ENCODE measurements at places on chromosomes 1 and 21.

- peak; percentile 28 for DNase-seq
Measured at GRCh38 chr1:180507795-180508724, 5.7 kb upstream of the ACBD6 start.

DNA sequence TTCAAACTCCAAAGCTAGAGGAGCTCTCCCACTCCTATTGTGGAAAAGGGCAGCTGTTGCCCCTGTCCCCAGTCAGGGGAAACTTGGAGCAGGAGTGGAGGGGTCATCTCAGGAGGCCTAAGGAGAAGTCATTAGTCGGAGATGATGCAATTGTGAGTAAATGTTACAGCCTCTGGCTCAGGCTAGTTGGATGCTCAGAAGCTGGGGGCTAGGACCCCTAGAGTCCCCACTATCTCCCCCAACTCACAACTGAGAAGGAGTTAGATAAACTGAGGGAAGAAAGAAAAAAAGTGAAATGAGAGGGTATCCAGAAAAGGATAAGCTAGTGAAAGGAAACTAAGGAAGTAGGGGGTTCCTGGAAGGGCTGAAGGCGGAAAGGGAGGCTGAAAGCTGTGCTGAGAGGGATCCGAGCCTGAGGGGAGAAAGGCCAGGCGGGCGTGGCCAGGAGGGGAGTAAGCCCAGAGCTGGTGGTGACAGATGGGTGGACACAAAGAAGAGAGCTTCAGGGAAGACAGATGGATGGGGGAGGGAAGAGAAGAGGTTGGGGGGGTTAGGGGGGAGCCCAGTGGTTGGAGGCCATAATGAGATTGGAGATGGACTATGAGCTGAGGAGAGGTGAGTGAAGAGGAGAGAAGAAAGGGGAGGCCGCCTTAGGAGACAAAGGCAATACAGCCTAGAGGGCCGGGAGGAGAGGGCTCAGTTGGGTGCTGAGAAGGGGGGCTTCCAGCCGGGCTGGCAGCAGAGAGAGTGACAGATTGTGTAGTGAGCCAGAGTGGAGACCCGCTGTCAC lies 4.5 kb upstream of the NHLH1 start:
- DNase-seq: peak; percentile 39

- DNase-seq: peak; percentile 88
Measured at GRCh38 chr1:57966751-57967406, 543.0 kb upstream of the DAB1 start.

DNA sequence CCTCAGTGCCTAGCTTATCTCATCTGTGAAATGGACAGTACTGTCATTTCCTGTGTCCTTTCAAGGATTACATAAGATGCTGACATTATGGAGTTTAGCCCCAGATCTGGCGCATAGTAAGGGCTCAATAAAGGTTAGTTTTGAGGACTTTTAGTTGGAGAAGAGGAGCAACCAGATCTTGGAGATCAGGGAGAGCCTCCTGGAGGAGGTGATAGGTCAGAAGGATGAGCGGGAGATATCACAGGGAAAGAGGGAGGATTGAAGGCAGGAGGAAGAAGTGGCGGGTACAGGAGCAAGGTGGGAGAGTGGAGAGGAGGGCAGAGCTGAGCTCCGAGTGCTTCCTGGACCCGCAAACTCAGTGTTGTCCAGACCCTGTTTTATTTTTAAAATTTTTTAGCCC lies 17.5 kb downstream of the SLC66A1 start:
- no peak for DNase-seq

DNA sequence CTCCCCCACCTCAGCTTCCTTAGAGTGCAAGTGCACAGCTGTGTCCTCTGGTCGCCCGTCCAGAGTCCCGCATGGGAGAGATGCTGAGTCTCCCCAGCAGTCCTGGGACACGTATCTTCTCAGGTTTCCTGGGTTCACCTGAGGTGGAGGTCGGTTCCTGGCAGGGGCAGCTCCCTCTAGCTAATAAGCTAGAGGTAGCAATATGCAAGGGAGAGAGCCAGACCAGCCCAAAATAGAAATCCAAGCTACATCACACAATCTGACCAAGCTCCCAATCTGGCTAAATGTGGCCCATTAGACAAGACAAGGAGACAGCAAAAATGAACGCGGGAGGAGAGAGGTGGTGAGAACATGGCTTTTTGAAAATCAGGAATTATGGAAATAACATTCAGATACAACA lies 30.9 kb upstream of the CADM3 start:
- DNase-seq: no peak

GRCh38 chr1:12405325-12406210 lies 175.7 kb downstream of the VPS13D start:
- DNase-seq: peak; percentile 89

DNA sequence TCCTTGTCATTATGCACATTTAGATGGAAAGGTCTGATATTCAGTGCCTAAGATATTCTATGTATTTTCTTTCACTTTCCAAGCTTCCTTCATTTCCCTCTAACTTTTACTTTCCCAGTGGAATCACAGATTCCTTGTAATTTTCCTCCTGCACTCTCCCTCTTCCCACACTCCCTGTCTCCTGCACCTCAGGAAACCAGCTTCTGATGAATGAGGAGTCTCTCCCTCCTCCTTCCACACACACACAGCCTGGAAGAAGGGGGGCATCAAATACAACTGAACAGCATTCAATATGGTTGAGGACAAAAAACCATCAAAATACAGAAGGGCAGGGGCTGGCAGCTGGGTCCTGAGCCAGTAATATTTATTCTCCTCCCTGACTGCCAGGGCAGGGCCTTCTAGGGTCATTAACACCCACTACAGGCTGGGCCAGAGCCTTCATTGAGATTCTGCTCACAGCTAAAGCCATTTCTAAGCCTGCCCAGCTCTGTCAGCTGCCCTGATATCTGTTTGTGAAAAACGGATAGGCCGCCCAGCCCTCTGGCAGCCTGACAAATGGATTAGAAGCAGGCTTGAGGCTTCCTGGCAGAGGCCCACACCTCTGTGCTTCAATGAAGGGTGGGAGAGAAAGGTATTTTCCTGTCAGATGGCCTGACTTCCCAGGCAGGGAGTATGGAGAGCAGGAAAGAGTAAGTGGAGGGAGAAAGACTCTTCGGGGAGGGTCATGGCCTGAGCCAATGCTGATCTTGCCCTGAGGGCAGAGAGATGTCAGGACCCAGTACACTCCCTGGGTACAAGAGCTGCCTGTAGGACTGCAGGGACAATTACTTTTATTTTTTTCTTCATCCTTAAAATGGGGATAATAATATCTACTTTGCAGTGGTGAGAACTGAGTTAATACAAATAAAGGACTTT lies 138.9 kb upstream of the SPATA6 start:
- no peak for DNase-seq
